ENCODE measurements at places on chromosomes 12 and 14.

DNA sequence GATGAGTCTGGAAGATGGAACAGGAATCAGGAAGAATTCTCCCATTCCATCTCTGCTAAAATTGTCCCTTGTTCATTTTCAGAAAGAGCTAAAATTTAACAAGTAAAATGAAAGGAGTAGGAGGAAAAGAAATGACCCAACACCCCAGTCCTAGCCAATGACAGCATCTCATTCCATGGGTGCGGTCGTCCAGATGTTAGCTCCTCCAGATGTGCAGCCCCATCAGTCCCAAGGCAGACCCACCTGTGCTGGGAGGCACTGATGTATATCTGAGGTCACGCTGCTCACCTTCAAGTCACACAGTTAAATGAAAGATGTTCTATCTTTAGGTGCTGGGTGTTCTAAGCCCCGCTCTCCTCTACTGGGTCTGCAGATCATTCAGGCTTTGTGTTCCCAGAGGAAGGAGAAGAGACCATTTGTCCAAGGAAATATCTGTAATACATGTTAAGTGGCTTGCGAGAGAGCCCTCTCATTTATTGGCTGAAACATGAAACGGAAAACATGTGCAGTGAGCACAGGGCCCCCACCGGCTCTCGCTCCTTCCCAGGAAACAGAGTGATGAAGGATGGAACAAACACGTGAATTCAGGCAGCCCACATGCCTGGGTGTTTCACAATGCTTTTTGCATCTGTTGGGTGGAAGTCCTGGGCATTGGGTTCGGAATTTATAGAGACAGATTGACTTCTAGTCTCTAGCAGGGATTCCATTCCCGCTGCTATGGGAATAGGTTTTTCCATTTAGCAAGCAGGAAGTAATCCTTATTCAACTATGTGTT, 294.6 kb downstream of the NUAK1 start:
- no peak overlapping the region for H3K4me3 ChIP-seq
- no peak overlapping the region for H3K27ac ChIP-seq
- no peak for DNase-seq

DNA sequence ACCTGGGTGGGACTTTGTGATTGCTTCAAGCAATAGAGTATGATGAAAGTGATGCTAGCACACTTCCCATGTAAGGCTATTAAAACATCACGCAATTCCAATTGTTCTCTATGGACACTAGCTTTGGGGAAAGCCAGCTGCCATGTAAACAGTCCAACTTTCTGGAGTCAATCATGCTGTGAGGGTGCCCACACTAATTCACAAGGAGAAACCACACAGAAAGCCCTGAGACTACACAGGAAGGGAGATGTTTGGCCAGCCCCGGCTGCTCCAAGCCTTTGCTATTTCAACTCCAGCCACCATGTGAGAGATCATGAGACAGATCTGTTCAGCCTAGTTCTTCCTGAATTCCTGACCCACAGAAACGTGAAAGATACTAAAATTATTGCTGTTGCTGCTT, 96.3 kb downstream of the ST8SIA1 start:
- H3K36me3 ChIP-seq, result no peaks in the 10 kb centered on the region
- peaks cover 10% of the 10 kb centered on the region for H3K4me1 ChIP-seq
- H3K27ac ChIP-seq, result no peak overlapping the region
- H3K4me3 ChIP-seq, result no peak overlapping the region

- H3K27ac ChIP-seq, result no peak overlapping the region
- H3K4me1 ChIP-seq, result peaks cover 9% of the 10 kb centered on the region
- no peak for DNase-seq
- no peak overlapping the region for H3K4me3 ChIP-seq
- no peaks in the 10 kb centered on the region for H3K36me3 ChIP-seq
- no peaks in the 10 kb centered on the region for H3K27me3 ChIP-seq
Measured at GRCh38 chr12:99151744-99152143, 495.8 kb upstream of the GARIN6 start.

GRCh38 chr12:79000501-79000900, 135.9 kb downstream of the SYT1 start:
- no peaks in the 10 kb centered on the region for H3K4me1 ChIP-seq
- no peaks in the 10 kb centered on the region for H3K36me3 ChIP-seq
- no peak overlapping the region for H3K27ac ChIP-seq

GRCh38 chr12:113604666-113605065, 133.0 kb upstream of the LHX5 start:
- H3K4me3 ChIP-seq, result no peak overlapping the region
- no peak for DNase-seq
- no peaks in the 10 kb centered on the region for H3K4me1 ChIP-seq
- no peak overlapping the region for H3K27ac ChIP-seq
- no peaks in the 10 kb centered on the region for H3K36me3 ChIP-seq

DNA sequence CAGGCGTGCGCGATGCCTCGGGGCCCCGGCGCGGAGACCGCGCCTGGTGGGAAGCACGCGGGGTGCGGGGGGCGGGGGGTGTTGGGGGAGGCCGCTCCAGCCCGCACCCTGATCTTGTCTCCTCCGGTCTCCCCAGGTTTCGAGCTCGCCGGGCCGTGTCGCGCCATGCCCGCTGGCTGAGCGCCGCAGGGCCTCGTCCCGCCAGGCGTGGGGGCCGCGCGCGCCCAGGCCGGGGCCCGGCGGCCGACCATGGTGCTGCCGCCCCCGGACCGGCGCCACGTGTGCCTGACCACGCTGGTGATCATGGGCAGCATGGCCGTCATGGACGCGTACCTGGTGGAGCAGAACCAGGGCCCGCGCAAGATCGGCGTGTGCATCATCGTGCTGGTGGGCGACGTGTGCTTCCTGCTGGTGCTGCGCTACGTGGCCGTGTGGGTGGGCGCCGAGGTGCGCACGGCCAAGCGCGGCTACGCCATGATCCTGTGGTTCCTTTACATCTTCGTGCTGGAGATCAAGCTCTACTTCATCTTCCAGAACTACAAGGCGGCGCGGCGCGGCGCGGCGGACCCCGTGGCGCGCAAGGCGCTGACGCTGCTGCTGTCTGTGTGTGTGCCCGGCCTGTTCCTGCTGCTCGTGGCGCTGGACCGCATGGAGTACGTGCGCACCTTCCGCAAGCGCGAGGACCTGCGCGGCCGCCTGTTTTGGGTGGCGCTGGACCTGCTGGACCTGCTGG, 2.4 kb downstream of the TMEM121 start:
- no peaks in the 10 kb centered on the region for H3K4me1 ChIP-seq
- DNase-seq, result no peak
- H3K27me3 ChIP-seq, result peaks cover 15% of the 10 kb centered on the region
- H3K4me3 ChIP-seq, result peak overlapping the region; percentile 65

DNA sequence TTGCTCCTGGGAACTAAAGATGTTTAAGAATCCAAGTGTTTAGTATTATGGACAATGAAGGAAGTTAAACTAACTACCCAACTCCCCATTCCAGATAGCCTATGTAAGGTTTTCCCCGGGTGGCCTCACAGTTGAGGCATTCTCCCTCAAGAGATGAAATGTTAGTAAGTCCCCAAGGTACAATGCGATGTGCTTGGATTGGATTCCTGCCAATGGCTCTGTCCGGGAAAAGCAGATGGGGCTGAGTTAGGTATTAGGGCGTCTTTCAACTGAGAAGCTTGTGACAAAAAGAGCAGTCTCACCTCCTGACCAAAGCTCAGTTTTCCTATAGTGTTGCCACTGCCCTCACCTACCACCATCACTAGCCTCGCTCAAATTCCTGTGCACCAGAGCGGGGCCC, 64.8 kb upstream of the E2F7 start:
- H3K4me1 ChIP-seq, result no peaks in the 10 kb centered on the region
- H3K36me3 ChIP-seq, result no peaks in the 10 kb centered on the region
- H3K27me3 ChIP-seq, result no peaks in the 10 kb centered on the region
- H3K27ac ChIP-seq, result no peak overlapping the region
- no peak for DNase-seq

DNA sequence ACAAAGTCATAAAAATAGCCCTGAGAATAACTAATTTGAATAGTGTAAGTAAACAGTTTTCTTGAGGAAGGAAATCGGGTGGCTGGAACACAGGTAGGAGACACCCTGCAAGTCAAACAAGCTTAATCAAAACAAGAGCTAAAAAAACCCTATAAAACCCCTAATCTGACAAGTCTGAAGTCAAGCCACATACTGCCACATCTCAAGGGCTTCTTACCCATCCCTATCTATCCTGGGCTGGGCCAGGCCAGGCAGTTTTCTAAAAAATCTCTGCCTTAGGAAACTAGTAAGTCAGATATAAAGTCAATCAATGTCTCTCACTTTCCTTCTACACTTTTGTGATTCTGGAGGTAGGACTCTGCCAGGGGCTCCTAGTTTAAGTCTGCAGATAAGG, 15.3 kb downstream of the UBE2N start:
- no peaks in the 10 kb centered on the region for H3K36me3 ChIP-seq
- no peak for DNase-seq
- no peak overlapping the region for H3K27ac ChIP-seq
- no peaks in the 10 kb centered on the region for H3K27me3 ChIP-seq
- no peak overlapping the region for H3K4me3 ChIP-seq

DNA sequence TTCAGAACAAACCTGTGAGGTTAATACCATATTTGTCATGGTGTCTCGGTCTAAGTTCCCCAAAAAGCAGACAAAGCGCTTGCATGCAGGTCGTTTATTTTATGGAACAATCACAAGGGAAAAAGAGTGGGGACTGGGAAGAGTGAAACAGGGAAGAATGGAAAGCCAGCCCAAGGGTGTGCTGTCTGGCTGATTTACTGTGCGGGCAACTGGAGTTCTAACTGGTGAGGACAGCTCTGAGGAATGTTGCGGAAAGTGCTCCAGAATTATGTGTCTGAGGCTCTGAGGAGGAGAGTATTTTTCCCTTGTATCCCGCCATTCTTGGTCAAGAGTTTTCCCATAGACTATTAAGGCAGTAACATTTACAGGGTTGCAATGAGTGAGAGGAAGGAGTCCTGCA, 465.4 kb downstream of the RMST start:
- no peak overlapping the region for H3K4me3 ChIP-seq
- no peaks in the 10 kb centered on the region for H3K36me3 ChIP-seq
- H3K27me3 ChIP-seq, result no peaks in the 10 kb centered on the region
- no peak for DNase-seq
